ENCODE measurements at places on chromosomes 1 and 21.

- no peak for DNase-seq
Measured at GRCh38 chr1:2108213-2108876, 58.1 kb downstream of the PRKCZ start.

DNA sequence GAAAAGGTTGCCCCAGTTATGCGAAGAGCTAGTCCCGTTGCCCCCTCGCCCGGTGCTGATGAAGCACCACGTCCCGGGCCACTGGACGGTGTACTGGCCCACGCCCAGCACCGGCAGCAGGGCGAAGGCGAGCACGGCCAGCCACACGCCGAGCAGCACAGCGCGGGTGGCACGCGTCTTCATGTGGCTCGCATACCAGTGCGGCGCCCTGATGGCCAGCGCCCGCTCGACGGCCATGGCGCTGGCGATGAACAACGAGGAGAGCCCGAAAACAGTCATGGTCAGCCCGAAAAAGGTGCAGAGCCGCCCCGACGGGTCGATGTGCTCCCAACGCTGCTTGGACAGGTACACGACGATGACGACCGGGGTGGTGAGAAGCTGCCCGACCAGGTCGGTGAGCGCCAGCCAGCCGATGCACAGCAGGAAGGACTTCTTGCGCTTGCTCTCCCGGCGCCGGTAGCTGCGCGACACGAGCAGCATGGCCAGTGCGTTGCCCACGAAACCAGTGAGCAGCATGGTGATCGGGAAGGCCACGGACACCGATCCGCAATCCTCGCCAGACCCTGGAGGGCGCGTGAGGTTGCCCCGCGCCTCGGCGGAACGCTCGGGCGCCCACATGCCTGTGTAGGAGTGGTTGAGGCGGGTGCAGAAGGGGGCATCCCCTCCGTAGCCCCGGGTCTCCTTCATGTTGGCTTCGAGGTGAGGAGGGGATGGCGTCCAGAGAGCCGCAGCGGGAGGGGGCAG, 553 bp downstream of the PTGER3 start:
- DNase-seq, result no peak

DNA sequence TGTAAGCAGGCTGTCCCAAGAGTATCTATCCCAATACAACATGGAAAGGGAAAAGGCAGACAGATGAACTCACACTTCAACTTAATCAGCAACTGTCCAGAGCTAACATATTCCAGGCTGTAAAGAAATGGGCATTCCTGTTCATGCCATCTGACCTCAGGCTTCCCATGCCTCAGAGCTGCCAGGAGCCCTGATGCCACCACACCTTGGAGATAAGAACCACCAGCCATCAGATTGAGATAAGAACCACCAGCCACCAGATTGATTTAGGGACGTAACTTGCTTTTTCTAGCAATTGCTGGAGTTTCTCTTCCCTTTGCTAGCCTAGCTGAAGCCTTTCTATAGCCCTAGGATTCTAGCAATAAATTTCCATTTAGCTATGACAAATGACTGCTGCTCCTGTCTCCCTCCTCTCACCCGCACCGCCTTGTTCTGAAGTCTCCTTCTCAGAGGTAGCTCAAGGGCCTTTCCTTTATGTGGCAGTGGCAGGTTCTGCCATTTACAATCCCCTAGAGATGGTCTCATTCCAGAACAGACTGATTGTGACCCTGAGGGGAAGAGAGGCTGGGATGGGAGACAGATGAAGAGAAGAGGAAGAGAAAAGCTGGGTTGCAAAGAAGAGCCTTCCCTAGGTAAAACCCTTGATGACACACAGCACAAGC, 88.0 kb upstream of the CTTNBP2NL start:
- DNase-seq, result no peak

DNA sequence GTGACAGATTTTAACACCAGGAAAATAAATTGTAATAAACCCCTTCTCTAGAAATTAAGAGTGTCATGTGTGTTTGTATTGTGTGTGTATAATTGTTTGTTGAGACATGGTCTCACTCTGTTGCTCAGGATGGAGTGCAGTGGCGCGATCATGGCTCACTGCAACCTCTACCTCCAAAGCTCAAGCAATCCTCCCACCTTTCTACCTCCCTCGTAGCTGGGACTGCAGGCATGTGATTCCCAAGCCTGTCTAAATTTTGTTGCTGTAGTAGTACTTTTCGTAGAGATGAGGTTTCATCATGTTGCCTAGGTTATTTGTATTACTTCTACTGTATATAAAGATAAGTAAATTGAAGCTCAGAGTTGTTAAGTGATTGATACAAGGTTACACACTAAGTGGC, 68.5 kb upstream of the RAVER2 start:
- DNase-seq, result no peak

GRCh38 chr1:228989176-228989575, 253.9 kb downstream of the RHOU start:
- no peak for DNase-seq

- no peak for DNase-seq
Measured at GRCh38 chr1:40658751-40659648, 6.5 kb downstream of the RIMS3 start.

- DNase-seq, result no peak
Measured at GRCh38 chr1:38097284-38097898, 50.8 kb upstream of the POU3F1 start.

DNA sequence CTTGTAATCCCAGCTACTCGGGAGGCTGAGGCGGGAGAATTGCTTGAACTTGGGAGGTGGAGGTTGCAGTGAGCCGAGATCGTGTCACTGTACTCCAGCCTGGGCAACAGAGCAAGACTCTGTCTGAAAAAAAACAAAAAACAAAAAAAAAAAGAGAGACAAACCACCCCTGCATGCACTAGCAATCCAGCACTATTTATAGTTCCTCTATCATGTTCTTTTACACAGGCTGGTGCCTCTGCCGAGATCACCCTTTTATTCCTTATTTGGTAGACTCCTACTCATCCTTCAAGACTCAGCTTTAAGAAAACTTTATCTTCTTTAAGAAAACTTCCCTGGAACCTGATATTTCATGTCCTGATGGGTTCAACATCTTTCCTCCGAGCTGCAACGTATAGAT, 10.8 kb downstream of the FMO5 start:
- DNase-seq, result no peak

Measured in LoVo (cell line).